ENCODE measurements at places on chromosomes 12 and 14.

GRCh38 chr12:46364777-46365580, 7.6 kb downstream of the SLC38A2 start:
- peak; percentile 83 for DNase-seq

DNA sequence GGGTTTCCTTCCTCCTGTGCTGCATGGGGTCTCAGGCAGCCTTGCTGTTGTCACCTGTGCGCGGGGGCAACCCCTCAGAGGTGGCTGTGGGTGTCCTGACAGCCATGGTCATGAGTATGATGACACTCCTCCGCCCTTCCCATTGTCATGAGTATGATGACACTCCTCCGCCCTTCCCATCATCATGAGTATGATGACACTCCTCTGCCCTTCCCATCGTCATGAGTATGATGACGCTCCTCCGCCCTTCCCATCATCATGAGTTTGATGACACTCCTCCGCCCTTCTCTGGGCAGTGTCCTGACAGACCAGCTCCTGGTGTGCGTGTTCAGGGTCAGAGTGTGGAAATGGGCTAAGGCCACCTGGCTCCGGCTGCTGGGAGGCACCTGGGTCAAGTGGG, 40.0 kb downstream of the FBRSL1 start:
- no peak for DNase-seq

GRCh38 chr12:14514154-14514842, 53.4 kb downstream of the PLBD1 start:
- peak; percentile 35 for DNase-seq

GRCh38 chr14:36662258-36662542, 540 bp downstream of the PAX9 start:
- no peak for DNase-seq

- DNase-seq = no peak
Measured at GRCh38 chr12:53739214-53740129, 12.2 kb upstream of the CALCOCO1 start.

GRCh38 chr12:49887536-49888401, 15.9 kb downstream of the FAIM2 start:
- no peak for DNase-seq

DNA sequence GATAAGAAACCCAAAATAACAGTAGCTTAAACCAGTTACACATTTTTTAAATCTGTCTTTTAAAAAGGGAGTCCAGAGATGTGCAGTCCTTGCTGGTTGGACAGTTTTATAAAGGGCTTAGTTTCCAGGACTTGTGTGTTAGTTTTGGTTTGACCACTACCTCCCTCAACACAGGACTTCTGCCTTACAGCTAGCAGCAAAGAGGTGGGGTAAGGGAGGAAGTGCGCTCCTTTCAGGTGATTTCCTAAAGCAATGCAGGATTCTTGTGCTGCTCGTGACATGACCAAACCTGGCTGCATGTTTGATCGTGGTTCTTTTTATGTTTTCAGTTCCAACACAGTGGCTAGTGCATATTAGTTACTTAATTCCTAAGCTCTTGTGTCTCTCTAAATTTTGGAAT, 266.2 kb downstream of the TMTC2 start:
- DNase-seq = no peak

DNA sequence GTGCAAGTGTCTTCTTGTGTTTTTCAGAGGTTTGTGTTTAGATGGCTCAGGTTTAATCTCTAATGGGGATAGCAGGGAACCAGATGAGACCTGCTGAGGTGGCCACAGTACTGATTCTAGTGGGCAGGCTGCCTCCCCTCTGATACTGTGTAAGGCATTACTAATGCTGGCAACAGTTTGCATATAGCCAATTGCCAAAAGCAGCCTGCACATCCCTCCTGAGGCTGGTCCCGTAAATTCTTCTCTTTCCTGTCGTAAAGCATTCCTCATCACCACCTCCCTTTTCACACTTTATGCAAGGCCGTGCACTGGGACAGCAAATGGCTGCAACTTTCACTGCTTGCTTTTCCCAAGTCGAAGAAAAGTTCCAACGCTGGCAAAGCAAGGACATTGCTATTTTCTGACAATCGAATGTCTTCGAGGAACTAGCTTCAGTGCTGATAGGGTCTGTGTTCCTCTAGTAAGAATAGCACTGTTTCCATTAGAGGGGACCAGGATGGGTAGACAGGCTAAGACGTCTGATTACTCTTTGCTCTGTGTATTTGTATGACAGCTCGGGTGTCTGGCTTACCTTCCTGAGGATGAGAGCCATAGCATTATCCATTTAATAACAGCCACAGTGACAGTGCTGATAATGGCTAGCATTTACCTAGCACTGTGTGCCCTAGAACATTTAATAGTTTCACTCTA, 178.2 kb upstream of the HIF1A start:
- no peak for DNase-seq

GRCh38 chr12:80356097-80356496, 87.9 kb upstream of the PTPRQ start:
- peak; percentile 24 for DNase-seq

DNA sequence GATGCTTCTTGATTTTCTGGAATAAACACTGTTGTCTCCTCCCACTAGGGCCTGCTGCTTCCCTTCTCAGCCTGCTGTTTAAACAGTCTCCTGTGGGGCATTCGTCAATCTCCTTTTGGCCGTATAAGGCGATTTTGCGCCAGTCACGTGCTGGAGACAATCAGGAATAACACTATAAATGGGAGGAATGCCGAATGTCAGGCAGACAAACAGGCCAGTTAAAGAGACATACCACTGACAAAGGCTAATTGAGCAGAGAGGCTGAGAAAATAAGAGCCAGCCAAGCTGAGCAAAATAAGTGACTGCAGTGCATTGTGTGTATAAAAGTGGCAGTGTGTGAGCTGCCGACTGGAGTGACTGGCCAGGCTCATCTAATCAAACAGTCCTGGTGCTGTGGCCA, 23.3 kb downstream of the DMAC2L start:
- DNase-seq = peak; percentile 83

DNA sequence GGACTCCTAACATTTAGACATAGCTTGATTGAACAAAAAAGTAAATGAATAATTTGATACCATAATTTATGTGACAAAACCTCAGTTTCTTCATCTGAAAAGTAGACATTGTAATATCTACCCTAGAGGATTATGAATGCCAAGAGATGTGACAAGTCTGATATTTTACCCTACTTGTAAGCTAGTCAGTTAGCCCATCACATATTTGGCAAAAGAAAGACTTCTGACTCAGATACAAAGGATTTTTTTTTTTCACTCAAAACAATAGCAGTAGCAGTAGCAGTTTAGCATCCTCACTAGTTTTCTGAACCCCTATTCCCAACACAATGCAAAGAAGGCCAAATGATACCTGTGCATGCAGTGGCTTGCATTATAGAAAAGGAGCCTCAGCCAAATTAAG, 377.3 kb upstream of the E2F7 start:
- DNase-seq = no peak

- DNase-seq = no peak
Measured at GRCh38 chr14:56129933-56130332, 11.7 kb downstream of the PELI2 start.

DNA sequence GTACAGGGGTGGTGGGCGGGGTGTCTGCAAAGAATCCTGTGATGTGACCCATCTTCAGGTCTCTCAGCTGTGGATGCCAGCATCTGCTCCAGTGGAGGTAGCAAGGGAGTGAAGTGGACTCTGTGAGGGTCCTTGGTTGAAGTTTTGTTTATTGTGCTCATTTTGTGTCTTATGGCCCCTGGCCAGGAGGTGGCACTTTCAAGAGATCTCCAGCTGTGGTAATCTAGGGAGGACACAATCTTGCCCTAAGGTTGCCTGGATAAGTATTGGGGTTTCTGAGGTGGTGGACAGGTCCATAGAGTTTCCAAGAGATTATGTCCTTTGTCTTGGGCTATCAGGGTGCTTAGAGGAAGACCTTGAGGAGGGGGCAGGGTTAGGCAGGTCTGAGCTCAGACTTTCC, 260.7 kb downstream of the CCDC59 start:
- DNase-seq = no peak

DNA sequence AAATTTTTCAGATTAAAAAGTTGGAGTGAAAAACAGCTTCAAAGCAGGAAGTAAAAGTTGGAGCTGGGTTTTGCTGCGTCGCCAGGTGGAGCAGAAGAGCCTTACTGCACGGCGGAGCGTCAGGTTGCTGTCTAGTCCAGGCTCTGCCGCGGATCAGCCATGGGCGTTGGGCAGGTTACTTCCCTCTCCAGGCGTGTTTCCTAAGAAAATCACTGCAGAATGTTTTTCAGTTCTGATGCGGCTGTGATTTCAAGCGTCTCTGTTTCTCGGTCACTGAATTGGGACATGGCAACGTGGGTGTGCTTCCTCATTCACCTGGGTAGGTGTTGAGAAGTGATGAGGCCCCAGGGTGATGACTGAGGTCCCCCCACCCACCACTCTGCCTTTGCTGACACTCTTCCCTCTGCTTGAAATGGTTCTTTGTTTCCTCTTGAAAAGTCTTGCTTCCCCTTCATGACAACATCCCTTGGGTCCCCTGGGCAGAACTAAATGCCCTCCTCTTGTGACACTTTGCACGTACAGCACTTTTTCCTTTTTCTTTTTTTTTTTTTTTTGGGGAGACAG, 7.6 kb downstream of the EVL start:
- no peak for DNase-seq

GRCh38 chr14:77240336-77240915, 30.6 kb downstream of the NGB start:
- no peak for DNase-seq

DNA sequence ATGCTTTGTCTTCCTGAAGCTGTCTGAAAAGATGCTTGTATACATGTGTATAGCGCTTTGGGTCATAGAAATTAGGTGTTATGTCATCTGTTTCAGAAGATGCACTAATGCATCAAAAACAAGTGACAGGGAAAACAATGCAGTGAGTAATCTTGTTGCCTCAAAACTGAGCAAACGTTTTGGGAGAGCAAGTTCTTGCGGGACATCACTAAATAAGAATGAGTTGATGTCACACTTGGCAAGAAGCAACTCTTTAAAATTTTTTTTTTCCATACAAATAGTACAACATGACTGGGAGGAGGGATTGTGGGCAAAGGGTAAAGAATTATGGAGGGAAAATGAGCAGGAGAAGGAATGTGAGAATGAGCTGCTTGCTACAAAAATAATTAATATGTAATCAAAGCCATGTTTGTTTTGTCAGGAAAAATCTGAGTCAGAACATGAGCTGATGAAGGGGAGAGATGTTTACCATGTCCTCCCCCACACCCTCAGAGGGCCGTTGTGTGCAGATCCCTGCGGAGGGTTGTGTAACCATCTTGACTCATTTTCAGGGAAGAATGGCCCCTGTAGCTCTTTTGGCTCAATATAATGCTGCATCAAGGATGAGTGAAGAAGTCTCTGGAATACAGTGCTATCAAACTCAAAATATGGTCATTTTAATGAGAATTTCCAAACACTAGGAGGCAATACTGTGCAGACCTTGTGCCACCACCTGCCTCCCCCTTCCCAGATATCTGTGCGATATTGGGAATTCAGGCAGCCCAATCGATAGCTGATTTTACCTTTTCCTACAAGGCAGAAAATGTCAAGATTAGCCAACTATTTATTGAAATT, 41.4 kb downstream of the BORCS5 start:
- peak; percentile 93 for DNase-seq

GRCh38 chr12:113271853-113272561, 50.7 kb downstream of the TPCN1 start:
- DNase-seq = peak; percentile 50

DNA sequence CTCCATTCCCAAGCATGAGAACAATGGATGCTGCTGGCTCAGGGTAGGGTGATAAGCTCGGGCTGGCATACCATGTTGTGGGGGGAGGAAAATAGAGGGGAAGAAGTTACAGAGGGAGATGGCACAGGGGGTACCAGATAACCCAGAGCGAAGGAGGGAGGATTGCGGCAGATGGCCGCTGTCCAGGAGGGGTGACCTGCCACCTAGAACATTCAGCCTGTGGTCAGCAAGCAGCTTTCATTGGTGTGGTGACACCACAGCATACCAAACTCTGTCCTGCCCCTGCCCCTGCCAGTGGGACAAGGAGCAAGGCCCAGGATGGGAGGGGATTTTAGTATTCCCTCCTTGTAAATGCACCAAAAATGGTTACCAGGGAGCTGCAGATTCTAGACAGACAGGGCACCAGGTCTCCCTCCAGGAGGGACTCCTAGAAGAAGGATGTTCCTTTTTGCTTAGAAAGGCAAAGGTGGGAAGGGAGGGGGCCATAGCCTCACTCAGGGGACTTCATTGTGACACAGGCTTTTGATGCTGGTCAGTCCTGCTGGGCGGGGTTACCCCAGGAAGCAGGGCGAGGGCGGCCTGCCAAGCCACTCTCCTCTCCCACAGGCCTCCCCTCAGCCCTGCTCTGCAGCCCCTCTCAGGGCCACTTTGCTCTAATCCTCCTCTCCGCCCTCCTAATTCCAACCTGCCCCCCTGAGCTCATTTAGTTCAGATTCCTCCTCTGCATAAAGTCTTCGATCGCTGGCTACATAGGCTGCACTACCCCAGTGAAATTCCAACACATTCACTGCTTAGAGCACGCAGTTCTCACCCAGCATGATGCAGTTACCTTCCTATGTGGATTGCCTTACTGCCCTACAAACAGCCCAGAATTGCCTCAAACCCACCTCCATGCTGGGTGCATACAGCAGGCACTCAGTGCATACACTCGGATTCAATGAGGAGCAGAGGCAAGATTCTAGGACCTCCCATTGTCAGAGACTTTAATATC, 36.0 kb upstream of the PLEKHG6 start:
- no peak for DNase-seq

DNA sequence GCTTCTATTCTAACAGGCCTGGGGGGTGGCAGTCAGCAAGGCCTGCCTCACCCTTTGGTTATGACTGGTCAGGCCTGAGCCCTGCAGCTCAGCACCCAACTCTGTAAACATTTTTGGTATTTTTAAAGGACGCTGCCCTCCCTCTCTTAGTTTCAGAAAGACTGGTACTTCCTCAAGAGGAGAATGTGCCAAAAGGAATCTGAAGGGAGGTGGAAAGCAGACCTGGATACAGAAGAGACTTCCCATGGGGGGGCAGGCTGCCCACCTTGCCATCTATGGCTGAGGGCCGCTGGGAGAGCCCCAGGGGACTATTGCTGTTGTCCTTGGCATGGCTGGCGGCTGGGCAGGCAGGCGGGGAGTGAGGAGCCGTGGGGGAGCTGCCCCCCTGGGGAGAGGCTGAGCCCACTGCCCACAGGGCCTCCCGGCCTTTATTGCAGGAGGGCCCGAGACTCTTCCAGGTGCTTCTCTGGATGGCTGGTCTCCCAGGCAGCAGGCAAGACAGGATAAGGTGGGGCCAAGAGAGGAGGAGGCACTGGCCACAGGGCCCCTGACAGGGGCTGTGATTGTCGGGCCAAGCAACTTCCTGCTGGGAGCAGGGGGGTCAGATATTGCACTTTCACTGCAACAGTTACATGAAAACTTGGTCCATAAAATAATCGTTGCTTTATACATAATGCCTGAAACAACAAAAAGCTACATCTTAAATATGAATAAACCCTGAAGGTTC, 3.5 kb downstream of the ARL6IP4 start:
- no peak for DNase-seq

GRCh38 chr12:11906286-11906935, 164.3 kb upstream of the BCL2L14 start:
- peak; percentile 64 for DNase-seq

- DNase-seq = no peak
Measured at GRCh38 chr14:37420622-37421021, 174.4 kb downstream of the FOXA1 start.

GRCh38 chr12:52436000-52436827, 2.0 kb upstream of the KRT75 start:
- DNase-seq = peak; percentile 45

GRCh38 chr14:23604148-23604547, 25.6 kb upstream of the JPH4 start:
- DNase-seq = no peak

All from astrocyte of the spinal cord (primary cell).